ENCODE measurements at places on chromosomes 2 and 18. TPM values are rescaled to one million over a fixed set of nuclear protein-coding genes. Genes with fewer than 3 reads are reported as not detected.

EVA1A gene
- not detected for total RNA-seq

SERPINB7 gene
- total RNA-seq: not detected

DNA sequence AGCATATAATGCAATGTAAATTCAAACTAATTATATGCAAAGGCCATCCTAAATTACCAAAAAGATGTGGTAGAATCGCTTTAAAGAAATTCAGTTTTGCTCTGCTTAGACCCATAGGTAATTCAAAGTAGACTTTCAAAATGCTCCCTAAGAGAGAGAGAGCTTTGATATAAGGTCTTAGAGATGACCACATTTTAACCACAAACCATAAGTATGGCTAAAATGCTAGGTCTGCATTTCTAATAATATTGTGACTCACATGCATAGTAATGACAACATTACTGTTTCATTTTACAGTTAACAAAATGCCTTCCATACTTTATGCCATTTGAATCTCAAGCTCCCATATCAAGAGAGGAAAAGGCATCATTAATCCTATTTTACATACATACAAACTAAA lies 144.5 kb downstream of the RAD51AP2 start:
- no peak for DNase-seq

DNA sequence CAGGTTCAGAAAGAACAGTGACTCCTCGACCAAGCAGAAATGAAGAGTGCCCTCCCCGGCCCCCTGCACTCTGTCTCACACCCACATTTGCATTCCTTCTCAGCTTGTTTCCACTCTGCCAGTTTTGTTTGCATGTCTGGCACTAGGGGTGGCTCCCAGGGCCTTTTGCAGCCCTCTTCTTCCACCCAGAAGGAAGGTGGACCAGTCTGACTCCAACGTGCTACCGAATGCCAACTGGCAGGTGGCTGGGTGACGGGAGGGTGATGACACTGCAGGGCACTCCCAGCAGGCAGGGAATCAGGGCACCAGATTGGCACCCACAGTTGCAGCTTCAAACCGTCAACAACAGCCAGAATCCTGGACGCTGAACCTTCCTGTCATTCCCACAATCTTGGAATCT lies 371.1 kb downstream of the TXNL1 start:
- DNase-seq: peak; percentile 58

DNA sequence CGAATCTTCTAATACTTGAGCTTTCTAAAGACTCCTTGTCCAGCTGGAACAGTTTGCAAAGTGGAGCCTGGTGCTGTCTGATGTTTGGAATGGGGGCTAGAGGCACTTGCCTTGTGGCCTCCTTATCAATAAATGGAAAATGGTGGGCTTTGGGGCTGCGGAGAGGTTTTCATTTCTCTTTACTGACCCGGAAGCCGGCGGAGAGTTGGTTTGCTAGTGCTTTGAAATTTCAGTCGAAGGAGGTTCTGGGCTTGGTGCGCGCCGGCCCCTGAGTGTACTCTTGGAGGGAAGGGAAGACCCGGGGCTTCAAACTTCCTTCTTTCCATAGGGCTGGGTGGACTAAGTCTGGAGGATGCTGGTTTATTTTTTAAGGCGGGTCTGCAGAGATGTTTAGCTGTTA lies 714 bp downstream of the RPIA start:
- no peak for DNase-seq

DNA sequence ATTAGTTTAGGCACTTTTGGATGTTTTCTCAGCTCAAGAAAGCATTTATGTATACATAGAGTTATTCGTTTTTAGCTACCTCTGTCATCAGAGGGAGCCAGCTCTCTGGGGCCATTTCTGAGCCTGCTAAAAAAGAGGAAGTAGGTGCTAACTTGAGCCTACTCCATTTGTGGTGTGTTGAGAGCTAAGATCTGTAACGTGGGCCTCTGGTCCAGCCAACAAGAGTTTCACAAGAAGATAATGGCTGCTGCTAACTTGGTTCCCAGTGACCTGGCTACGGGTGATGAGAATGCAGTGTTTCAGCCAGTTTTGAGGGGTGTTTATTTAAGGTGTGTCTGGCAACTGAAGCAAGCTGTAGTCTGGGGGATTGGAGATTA lies 182.5 kb downstream of the PRKCE start:
- DNase-seq: peak; percentile 74

DNA sequence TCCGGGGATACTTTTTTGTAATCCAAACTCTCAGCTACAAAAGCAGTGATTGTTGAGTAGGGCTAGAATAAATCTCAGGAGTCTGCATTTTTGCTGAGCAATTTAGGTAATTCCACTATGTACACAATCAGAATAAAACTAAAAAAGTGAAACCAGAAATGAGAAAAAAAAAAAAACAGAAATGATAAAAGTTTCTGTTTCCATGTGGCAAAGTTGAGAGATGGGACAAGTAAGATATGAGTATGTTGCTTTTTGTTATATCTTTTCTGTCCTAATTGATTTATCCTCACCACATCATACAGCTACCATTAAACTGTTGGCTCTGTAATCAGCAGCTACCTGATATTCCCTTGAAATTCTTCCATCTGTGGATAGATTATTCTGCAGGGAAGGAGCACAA lies 92.7 kb downstream of the VWC2L start:
- DNase-seq: no peak

GRCh38 chr2:120576509-120577474 lies 158.9 kb upstream of the GLI2 start:
- no peak for DNase-seq

NT5DC4 gene
- total RNA-seq: 10.3 TPM

GRCh38 chr2:186347472-186347871 lies 138.6 kb upstream of the ZC3H15 start:
- DNase-seq: no peak

GRCh38 chr2:143645921-143646645 lies 516.9 kb downstream of the ARHGAP15 start:
- DNase-seq: no peak

COX5B gene
- total RNA-seq: 104 TPM

- no peak for DNase-seq
Observed at GRCh38 chr2:46852598-46852997, 63.0 kb downstream of the MCFD2 start.

ABCG8 gene
- not detected for total RNA-seq

DNA sequence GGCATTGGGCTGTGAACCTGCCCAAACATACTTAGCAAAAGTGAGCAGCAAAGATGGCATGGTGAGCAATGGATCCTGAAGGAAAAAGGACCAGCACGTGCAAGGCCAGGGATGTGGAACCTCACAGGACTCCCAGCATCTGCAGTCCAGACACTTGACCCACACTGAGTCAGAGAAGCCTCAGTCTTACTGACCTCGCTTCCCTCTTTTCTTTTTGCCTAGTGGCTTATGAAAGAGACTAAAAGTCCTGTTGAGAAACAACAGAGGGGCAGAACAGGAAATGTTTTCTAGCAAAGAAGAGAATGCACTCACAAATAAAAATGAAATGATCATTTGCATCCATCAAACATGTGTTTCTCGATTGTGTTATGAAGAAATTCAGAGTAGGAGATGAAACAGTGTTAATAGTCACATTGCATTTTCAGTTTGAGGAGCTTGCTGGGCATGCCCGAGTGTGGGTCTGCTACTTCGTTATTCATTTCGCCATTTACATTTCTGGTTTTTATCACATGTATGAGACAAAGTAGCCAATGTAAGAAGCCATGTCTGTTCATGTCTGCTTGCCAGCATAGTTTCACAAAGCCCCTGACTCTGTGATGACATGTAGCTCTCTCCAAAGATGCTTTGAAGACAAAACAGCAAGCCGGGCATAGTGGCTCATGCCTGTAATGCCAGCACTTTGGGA lies 118.4 kb downstream of the INO80D start:
- DNase-seq: no peak

HNRNPA3 gene
- total RNA-seq: 197 TPM

MAL gene
- total RNA-seq: not detected

SERPINB10 gene
- total RNA-seq: not detected

DNA sequence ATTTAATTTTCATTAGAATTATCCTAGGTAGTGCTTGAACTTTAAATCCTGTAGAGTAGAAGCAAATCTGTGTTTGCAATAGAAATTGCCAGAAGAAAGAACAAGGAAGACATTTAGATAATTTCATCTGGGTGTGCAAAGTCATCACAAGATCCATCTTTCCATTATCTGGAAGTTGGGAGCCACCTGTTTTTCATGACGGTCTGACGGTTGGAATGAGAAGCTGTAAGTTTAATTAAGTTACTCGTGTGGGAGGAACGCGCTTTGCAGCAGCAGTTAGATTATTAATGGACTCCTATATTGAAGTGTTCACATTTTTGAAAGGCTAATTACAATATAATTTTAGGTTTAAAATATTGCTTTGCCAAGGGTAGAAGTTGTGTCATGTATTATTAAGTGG lies 69.9 kb upstream of the PARD3B start:
- DNase-seq: no peak

ALPI gene
- total RNA-seq: not detected
